ENCODE measurements at places on chromosomes 3 and 15. TPM values are rescaled to one million over a fixed set of nuclear protein-coding genes. Genes with fewer than 3 reads are reported as not detected.

The RTP3 gene
- total RNA-seq: not detected

DNA sequence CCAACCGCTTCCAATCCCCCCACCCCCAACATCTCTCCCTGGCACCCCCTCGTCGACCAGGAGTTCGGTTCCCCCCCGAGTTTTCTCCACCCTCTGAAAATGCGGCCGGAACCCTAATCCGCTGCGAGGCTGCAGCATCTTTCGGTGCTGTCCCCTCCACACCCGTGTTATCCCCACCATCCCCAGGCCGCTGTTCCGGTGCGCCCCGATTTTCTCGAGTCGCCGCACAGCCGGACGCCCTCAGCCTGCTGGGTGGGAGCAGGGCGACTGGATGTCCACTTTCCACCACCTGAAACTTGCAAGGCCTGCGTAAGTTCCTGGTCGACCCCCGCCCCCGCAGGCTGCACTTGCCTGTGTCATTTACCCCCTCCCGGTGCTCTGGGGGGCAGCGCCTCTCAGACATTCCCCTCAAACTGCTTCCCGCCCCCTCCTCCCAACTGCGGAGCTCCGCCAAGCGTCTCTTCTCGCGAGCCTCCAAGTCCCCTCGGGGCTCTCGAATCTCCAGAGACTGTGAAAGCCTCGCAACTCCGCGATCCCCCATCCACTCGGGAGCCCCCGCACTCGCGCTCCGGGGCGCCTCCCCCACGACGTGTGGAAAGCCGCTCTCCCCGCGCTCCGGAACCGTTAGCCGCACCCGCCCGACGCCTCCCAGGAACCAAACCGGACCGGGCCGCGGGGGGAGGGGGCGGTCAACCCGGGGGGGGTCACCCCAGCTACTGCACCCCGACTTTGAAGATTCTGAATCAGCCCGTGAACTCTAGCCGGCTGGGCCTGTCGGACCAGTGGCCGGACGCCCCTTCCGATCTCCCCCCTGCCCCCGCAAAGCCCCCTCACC is 566 bp downstream of the ETV5 start:
- H3K4me3 ChIP-seq: peak overlapping the region; percentile 67
- H3K4me1 ChIP-seq: peaks cover 46% of the 10 kb centered on the region
- peaks cover 77% of the 10 kb centered on the region for H3K27me3 ChIP-seq
- no peak overlapping the region for H3K27ac ChIP-seq
- peak; percentile 40 for DNase-seq

The TCF12 gene
- total RNA-seq: 63.7 TPM

DNA sequence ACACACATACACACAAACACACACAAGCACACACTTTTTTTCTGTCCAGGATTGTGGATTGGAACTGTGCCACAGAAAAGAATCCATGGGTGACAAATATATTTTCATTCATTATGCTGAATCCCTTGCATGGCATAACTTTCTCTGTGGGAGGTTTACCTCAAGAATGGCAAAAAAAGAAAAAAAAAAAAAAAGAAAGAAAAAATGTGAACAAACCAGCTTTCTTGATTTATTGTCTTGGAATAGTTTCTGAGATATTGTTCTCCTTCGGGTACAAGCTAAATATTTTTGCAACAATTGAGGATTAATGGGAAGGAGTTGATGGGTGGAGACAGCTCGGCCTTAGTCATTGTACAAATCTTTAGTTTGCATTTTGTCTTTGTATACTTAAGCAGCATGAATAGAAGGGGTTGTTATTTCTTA is 153.1 kb downstream of the GMNC start:
- H3K4me3 ChIP-seq: no peak overlapping the region
- peaks cover 3% of the 10 kb centered on the region for H3K4me1 ChIP-seq
- H3K27me3 ChIP-seq: peaks cover 2% of the 10 kb centered on the region
- H3K27ac ChIP-seq: no peak overlapping the region

GRCh38 chr3:39751286-39751685 is 58.1 kb upstream of the MYRIP start:
- no peaks in the 10 kb centered on the region for H3K36me3 ChIP-seq
- no peaks in the 10 kb centered on the region for H3K4me1 ChIP-seq
- H3K4me3 ChIP-seq: no peak overlapping the region

GRCh38 chr3:175193815-175194518 is 334.8 kb downstream of the NAALADL2 start:
- H3K27ac ChIP-seq: no peak overlapping the region
- DNase-seq: no peak
- H3K36me3 ChIP-seq: no peaks in the 10 kb centered on the region
- H3K27me3 ChIP-seq: no peaks in the 10 kb centered on the region
- no peaks in the 10 kb centered on the region for H3K4me1 ChIP-seq
- no peak overlapping the region for H3K4me3 ChIP-seq

DNA sequence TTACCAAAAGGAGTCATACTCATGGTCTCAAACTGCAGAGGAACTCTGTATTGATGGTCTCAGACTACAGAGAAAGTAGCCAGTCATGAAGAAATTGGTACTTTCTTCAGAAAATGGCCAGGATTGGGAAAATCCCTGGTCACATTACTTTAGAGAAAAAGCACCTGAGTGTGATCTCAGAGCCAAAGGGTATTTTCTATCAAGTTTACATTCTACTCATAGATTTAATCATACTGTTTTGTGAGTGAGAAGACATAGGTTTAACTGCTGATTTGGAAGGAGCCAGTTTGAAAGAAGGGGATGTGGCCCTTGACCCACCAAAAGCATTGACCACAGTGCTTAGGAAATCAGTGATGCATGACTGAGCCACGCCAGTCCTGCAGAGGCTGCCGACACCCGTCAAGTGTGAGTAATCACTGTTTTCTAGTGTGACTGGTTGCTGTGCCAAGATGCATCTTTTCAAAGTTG is 203.6 kb downstream of the AKAP13 start:
- DNase-seq: peak; percentile 71
- H3K36me3 ChIP-seq: peaks cover 71% of the 10 kb centered on the region
- peak overlapping the region; percentile 86 for H3K4me3 ChIP-seq
- H3K27me3 ChIP-seq: no peaks in the 10 kb centered on the region

The CYP1A2 gene
- total RNA-seq: not detected

The NT5DC2 gene
- 49.5 TPM for total RNA-seq

- peak; percentile 32 for DNase-seq
- no peaks in the 10 kb centered on the region for H3K36me3 ChIP-seq
- H3K4me3 ChIP-seq: no peak overlapping the region
- H3K27me3 ChIP-seq: peaks cover 7% of the 10 kb centered on the region
- no peak overlapping the region for H3K27ac ChIP-seq
- no peaks in the 10 kb centered on the region for H3K4me1 ChIP-seq
Observed at GRCh38 chr15:43268111-43269105, 1.7 kb upstream of the TGM5 start.

The PXK gene
- total RNA-seq: 40.9 TPM

The GPR27 gene
- total RNA-seq: 1.2 TPM

GRCh38 chr3:12991861-12992281 is 81.4 kb downstream of the IQSEC1 start:
- DNase-seq: no peak
- H3K4me3 ChIP-seq: no peak overlapping the region
- no peaks in the 10 kb centered on the region for H3K27me3 ChIP-seq
- peaks cover 55% of the 10 kb centered on the region for H3K4me1 ChIP-seq

DNA sequence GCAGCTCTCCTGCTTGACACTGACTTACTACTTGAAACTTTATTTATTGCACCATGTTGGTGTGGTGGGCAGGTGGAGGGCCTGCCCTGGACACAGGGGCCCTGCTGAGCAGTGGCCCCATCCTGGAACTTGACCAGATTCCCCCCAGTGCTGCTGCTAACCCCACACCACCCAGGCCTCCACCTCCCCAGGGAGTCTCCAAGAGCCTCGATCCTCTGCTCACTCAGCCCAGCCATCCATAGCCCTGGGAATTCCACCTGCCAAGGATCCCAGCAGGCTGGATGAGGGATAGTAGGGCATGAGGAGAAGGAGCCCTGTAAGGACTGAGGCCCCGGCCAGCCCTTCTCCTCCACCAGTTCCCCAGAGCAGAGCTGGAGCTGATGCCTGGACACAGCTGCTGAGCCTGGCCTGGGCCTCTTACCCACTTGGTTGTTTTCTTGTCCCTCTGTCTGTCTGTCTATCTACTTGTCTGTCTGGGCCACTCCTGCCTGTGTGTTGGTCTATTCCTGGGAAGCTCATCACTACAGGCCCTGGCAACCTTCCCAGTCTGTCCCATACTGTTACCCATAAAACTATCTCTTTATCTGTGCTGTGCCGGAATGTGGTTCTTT is 2.8 kb downstream of the CHAC1 start:
- peak overlapping the region; percentile 31 for H3K4me3 ChIP-seq
- H3K27ac ChIP-seq: no peak overlapping the region
- peaks cover 29% of the 10 kb centered on the region for H3K36me3 ChIP-seq

- no peaks in the 10 kb centered on the region for H3K36me3 ChIP-seq
- no peaks in the 10 kb centered on the region for H3K4me1 ChIP-seq
- peaks cover 4% of the 10 kb centered on the region for H3K27me3 ChIP-seq
- H3K4me3 ChIP-seq: no peak overlapping the region
- H3K27ac ChIP-seq: no peak overlapping the region
- DNase-seq: no peak
Observed at GRCh38 chr15:52097180-52097579, 15.4 kb downstream of the BCL2L10 start.

DNA sequence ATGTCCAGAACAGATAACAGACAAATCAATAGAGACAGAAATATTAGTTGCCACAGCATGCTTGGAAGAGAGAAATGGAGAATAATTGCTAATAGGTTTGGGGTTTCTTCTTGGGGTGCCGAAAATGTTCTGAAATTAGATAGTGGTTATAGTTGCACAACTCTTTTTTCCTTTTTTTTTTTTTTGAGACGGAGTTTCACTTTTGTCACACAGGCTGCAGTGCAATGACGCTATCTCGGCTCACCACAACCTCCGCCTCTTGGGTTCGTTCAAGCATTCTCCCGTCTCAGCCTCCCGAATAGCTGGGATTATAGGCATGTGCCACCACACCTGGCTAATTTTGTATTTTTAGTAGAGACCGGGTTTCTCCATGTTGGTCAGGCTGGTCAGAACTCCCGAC is 163.3 kb downstream of the PLCH1 start:
- no peak overlapping the region for H3K27ac ChIP-seq
- H3K4me3 ChIP-seq: no peak overlapping the region
- H3K4me1 ChIP-seq: no peaks in the 10 kb centered on the region
- DNase-seq: no peak

DNA sequence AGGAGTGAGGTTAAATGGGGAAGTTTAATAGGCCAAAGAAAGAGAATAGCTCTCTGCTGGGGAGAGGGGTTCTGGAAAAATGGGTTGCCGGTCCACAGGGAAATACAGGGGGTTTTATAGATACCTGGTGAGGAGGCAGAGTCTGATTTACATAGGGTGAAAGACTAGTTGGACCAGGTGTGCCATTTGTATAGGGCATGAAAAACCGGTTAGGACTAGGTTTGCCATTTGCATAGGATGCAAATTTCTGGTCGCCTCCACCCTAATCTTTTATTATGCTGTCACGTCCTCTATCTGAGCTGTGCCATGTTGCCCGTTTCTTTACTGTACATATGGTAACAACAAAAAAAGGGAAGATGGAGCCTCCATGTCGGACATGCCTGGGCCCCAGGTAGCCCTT is 960.1 kb downstream of the FHIT start:
- DNase-seq: no peak
- H3K4me1 ChIP-seq: no peaks in the 10 kb centered on the region
- no peak overlapping the region for H3K4me3 ChIP-seq
- H3K27me3 ChIP-seq: peaks cover 2% of the 10 kb centered on the region

- H3K36me3 ChIP-seq: no peaks in the 10 kb centered on the region
- H3K4me3 ChIP-seq: no peak overlapping the region
- no peak overlapping the region for H3K27ac ChIP-seq
- DNase-seq: no peak
Observed at GRCh38 chr3:76552653-76553052, 487.2 kb upstream of the ROBO2 start.

GRCh38 chr3:113297287-113297686 is 85.9 kb downstream of the BOC start:
- no peaks in the 10 kb centered on the region for H3K27me3 ChIP-seq
- no peaks in the 10 kb centered on the region for H3K4me1 ChIP-seq
- H3K27ac ChIP-seq: no peak overlapping the region
- no peak overlapping the region for H3K4me3 ChIP-seq
- peaks cover 7% of the 10 kb centered on the region for H3K36me3 ChIP-seq

DNA sequence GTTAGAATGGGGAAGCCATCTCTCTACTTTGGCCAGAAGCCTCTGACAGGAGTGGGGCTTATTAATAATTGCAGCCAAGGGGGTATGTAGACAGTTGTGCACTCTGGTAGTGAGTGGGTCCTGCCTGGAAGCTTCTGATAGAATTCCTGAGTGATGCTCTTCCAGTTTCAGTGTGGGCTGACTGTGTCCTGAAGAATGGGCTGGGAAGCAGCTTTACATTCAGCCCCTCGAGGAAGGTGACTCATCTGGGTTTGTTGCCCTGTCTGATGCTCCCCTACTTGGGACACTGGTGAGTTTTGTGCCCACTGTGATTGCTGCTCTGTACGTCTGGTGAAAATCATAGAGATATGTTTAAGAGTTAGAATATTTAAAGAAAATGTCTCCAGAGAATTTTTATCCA is 444.7 kb upstream of the RBMS3 start:
- H3K27me3 ChIP-seq: no peaks in the 10 kb centered on the region
- no peak overlapping the region for H3K4me3 ChIP-seq
- H3K4me1 ChIP-seq: peaks cover 1% of the 10 kb centered on the region

DNA sequence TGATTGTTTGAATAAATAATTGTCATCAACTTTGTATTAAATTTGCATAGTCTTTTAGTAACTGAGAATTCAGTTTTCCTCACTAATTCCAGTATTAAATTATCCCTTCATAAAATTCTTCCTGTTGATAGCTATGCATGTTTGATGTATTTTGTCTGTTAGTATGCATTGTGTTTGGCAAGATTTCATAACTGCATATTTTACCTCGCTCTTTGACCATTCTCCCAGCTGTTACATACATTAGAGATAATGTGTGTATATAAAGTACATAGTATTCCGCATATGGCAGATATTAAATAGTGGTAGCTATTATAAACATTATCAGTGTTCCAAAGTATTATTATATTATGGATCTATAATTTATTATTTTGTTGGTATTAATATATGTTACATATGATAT is 10.6 kb upstream of the NFKBIZ start:
- no peak overlapping the region for H3K27ac ChIP-seq
- DNase-seq: no peak
- H3K27me3 ChIP-seq: no peaks in the 10 kb centered on the region
- H3K4me1 ChIP-seq: peaks cover 36% of the 10 kb centered on the region
- H3K36me3 ChIP-seq: peaks cover 12% of the 10 kb centered on the region

The SH3GL3 gene
- total RNA-seq: not detected

The DAPK2 gene
- 0.81 TPM for total RNA-seq

- no peak for DNase-seq
- peak within 1 kb of the TSS; percentile 94 for H3K4me3 ChIP-seq
- peaks cover 51% of the 10 kb centered on the region for H3K4me1 ChIP-seq
- peaks cover 37% of the 10 kb centered on the region for H3K36me3 ChIP-seq
- no peaks in the 10 kb centered on the region for H3K27me3 ChIP-seq
- peak within 1 kb of the TSS; percentile 92 for H3K27ac ChIP-seq
Observed at GRCh38 chr15:90234096-90234988, at the start of gene GDPGP1. Gene GDPGP1, plus strand, starts transcription at chr15:90234209. Its CDS starts 6,700 bp downstream, at chr15:90240909.

The CRABP1 gene
- total RNA-seq: not detected

DNA sequence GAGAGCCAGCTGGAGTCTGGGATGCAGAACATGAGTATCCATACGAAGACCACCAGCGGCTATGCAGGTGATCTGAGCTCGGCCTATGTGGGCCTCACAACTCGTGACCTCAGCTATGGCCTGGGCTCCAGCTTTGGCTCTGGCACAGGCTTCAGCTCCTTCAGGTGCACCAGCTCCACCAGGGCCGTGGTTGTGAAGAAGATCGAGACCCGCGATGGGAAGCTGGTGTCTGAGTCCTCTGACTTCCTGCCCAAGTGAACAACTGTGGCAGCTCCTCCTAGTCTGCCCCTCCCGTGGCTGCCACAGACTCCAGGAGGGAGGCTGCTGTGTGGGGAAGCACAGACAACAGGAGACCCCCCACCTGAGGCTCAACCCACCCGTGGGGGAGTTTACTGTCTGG is 3.6 kb upstream of the KPNA4 start:
- no peak overlapping the region for H3K27ac ChIP-seq
- no peak overlapping the region for H3K4me3 ChIP-seq
- DNase-seq: no peak
- H3K4me1 ChIP-seq: peaks cover 16% of the 10 kb centered on the region
- peaks cover 26% of the 10 kb centered on the region for H3K36me3 ChIP-seq
